NCI-H1048 (cell line): ENCODE measurements at places on chromosomes 4 and X.

DNA sequence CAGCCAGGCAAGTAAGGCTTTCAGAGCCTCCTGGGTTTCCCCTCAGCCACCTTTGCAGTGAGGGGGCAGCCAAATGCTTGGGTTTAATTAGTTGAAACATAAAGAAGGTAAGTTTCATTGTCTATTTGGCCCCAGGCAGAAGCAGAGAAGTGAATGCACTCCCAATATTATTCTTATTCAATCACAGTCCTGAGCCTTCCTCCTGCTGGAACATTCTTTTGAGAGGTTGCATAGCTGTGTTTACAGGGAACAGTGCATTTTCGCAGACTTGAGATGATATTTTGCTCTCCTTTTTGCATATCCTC lies 13.9 kb downstream of the SLC2A9 start:
- DNase-seq = no peak

- DNase-seq = no peak
These were observed 72.9 kb downstream of the MED28 start for GRCh38 chr4:17687237-17687857.

DNA sequence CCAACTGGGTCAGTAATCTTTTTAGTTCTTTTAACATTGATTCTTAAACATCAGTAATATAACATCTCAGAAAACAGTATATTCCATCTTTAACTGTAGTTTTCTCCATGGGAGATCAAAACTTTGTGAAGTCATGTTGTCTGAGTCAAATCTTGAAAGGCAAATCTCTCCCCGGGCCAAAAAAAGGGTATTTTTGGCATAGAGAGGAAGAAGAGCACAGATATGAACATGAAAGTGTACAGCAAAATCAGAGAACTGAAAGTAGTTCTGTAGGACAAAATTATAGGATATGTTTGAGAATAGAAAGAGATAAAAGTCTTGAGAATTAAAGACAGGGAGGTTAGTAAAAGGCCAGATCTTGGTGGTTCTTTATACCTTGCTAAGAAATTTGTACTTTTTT lies 176.4 kb upstream of the GYPA start:
- no peak for DNase-seq

DNA sequence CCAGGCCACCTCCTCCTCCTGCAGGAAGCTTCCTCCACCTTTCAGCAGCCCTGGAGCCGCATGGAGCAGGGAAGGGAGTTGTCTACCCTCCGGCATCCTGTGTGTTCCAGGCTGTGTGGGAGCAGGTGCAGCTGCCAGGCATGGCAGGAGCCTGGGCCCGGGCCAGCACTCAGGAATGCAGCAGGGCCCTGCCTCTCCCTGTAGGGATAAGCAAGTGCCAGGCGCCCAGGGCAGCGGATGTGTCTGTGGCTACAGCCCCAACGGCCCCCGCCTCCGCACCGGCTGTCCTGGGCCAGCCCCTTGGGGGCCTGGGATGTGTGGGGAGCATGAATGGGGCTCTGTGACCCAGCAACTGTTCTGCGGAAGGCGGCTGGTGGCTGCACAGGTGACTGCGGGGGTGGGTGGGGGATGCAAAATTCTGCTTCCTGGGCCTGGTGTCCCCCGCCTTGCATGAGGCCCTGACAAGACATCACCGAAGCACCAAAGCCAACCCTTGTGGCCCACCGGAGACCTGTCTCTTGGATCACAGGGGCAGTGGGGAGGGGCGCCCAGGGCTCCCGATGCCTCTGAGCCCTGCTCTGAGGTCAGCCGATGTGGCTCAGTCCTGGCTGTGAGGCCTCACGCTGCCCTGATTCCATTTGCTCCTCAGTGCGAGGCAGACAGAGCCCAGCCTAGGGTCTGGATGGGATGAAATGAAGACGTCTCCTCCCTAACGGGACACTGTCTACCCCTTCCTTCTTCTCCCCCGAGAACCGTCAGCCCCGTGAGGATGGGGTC lies 1.4 kb upstream of the DOK7 start:
- no peak for DNase-seq

DNA sequence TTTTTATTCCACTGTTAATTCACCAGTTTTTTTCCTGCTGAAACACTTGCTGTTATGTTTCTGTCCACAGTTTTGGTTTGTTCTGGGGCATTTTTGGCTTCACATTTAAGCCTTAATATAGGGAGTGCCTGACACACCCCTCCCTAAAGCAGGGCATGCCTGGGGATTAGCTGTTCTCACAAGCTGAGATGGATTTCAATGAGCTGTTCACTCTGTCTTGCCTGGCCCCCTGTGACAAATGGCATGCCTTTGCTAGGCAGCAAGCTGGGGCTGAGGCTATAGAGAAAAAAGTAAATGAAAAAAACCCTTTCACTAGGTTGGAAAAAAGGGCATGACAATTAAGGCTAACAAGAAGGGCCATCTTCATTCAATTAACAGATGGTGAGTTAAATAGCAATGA lies 22.4 kb downstream of the LPAR4 start:
- DNase-seq = no peak

GRCh38 chr4:153684182-153684970 lies at the start of gene TLR2:
TSS of gene TLR2 (plus strand) at chr4:153684280. CDS start at chr4:153702908, 18,628 bp downstream.
- no peak for DNase-seq

- no peak for DNase-seq
These were observed 102.1 kb downstream of the ANXA3 start for GRCh38 chr4:78653655-78654054.

- no peak for DNase-seq
These were observed 262.6 kb downstream of the C4orf33 start for GRCh38 chr4:129358571-129358970.

GRCh38 chr4:141011901-141012315 lies 121.4 kb downstream of the RNF150 start:
- DNase-seq = no peak

- no peak for DNase-seq
These were observed 1.4 kb upstream of the VEGFC start for GRCh38 chr4:176794151-176794550.

- no peak for DNase-seq
These were observed 74.9 kb downstream of the MAB21L2 start for GRCh38 chr4:150656891-150657290.

DNA sequence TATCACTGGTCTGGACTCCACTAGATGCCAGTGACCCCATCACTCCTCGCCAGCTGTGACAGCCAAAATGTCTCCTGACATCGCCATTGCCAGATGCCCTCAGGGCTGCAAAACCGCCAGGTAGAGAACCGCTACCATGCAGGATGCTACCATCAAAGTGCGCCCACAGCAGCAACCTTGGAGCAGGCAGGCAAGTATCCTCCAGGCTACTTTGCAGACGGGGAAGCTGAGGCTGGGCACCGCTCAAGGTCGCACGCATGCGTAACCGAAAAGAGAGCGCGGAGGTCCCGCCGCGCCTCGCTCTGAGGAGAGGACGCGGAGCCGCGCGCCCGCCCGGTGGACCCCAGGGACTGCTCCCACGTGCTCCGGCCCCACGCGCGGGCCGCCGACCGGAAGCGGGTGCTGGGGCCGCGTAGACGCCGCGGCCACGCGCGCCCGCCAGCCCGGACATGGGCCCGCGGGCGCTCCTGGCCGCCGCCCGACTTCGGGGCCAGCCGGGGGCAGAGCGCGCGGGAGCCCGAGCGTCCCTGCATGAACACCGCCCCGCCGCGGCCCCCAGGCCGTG lies at the start of gene STS:
STS (plus strand) TSS at position 300 of the 565 bp plus-strand sequence. CDS start 105,488 bp downstream, outside the sequence.
- no peak for DNase-seq

DNA sequence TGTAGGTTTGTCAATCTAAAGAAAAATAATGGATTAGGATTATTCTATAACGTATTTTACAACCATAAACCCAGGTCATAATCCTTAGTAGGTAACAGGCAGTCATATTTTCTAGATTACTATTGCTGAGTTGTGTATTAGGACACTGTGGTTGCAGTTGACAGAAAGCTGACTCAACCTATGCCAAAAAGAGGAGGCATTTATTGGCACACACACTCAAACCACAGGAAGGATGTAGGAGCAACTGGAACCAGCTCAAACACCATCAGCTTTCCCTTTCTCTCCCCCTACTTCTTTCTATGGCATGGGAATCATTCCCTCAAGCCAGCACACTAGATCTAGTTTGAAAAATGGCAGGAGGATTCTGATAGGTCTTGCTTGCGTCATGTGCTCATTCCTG lies 136.4 kb upstream of the FAM9C start:
- DNase-seq = no peak

DNA sequence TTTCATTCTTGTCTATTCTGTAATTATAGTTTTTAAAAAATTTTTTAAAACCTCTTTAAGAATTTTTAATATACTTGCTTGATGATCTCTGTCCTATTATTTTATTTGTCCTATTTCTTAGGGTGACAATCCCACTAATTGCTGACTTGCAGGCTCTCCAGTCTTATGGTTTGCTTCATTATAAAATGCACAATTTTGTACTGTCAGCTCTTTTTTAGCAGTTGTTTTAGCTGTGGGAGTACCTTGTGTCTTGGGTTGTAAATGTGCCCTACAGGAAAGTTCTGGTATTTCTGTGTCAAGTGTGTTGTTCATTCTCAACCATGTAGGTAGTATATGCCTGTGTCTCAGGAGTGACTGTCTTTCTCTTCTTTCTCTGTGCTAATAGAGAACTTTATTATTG lies 118.2 kb upstream of the IL15 start:
- no peak for DNase-seq

DNA sequence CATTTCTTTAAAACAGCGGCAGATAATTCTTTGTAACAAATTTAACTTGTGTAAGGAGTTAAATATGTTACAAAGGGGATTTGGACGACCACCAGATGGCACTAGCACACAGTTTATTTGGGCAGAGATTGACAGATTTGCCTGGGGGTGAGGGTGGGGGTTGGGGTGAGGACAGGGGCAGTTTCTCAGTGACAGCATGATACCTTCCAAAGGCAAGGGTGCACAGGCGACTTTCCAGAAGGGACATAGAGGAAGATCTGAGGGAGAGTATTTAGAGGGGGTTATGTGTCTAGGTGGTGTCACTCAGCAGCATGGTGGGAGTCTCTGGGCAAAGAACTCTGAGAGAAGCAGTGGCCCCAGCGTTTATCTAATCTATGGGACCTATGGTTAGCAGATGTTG lies 9.6 kb upstream of the TMA16 start:
- no peak for DNase-seq

DNA sequence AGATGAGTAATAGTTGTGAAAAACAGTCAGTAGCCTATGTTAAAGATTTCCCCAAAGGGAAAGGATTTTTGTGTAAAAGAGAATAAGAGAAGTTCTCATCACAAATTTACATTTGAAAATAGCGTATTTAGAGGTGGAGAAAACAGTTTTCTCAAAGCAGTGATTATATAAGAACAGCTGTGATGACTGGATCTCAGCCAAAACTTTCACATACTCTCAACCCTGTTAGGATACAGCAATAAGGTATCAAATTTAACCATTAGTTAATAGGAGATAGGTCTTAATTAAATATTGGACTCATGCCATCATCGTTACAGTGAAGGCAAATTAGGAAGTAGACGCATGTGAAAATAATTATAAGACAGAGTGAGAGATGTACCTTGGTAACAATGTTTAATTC lies 622.7 kb downstream of the PCDH18 start:
- DNase-seq = no peak

- DNase-seq = no peak
These were observed 444 bp upstream of the APBB2 start for GRCh38 chr4:41214825-41215146.

DNA sequence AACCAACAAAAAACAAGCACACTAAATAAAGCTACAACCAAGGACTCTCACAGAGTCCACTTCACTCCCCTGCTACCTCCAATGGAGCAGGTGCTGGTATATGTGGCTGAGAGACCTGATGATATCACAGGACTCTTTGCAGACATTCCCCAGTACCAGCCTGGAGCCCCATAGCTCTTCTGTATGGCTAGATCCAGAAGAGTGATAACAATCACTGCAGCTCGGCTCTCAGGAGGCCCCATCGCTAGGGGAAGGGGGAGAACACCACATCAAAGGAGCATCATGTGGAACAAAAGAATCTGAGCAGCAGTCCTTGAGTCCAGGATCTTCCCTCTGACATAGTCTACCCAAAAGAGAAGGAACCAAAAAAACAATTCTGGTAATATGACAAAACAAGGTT lies 237.1 kb upstream of the TLL1 start:
- no peak for DNase-seq

DNA sequence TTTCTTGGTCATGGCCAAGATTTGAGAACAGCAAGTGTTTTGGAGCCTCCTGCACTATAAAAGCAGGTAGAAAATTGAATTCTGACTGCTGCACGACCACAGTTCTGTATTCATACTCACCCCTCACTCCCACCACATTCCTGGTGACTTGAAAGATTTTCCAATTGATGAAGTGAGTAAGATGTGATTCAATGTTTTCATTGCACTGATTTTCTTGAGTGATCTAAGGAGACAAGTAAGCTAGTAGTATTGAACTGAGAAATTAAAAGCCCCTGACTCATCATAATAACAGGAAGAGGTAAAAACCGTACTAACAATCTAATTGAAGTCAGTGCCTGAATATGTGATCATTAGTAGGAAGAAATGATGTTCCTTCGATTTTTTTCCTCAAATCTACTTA lies 6.1 kb upstream of the SEC24D start:
- DNase-seq = no peak

GRCh38 chr4:116880625-116881024 lies 204.8 kb downstream of the TRAM1L1 start:
- no peak for DNase-seq

DNA sequence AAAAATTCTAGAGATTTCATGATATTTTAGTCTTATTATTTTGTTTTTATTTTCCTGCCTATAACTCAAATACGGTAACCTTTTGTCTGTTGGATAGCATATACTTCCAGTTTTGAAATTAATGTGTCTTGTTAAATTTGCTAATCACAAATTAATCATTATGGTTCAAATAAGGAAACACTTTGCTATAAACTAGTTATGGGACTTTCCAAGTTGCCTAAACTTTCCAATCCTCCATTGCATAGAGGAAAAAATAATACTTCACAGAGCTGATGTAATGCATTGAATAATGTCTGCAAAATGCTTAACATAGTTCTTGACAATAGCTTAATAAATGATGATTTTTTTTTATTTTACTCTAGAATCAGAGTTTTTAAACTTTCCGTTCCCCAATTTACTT lies 4.7 kb downstream of the GUCY1B1 start:
- no peak for DNase-seq

GRCh38 chr4:133062851-133063250 lies 86.2 kb upstream of the PCDH10 start:
- DNase-seq = no peak

GRCh38 chrX:3501833-3502535 lies 155.5 kb upstream of the MXRA5 start:
- DNase-seq = no peak

GRCh38 chr4:37767546-37767945 lies 58.9 kb upstream of the PGM2 start:
- no peak for DNase-seq
